ENCODE measurements at places on chromosomes 7 and 10. TPM values are rescaled to one million over a fixed set of nuclear protein-coding genes. Genes with fewer than 3 reads are reported as not detected.

NRAP gene
- not detected for total RNA-seq

MAD1L1 gene
- total RNA-seq: 132 TPM

GHRHR gene
- not detected for total RNA-seq

MCM10 gene
- total RNA-seq: 1.0 TPM

NRCAM gene
- 3.1 TPM for total RNA-seq

DYNC1I1 gene
- total RNA-seq: 0.16 TPM

KLF14 gene
- total RNA-seq: not detected

C10orf67 gene
- not detected for total RNA-seq

- no peak overlapping the region for H3K27ac ChIP-seq
- no peaks in the 10 kb centered on the region for H3K4me1 ChIP-seq
- DNase-seq: no peak
- no peak overlapping the region for H3K4me3 ChIP-seq
- H3K27me3 ChIP-seq: no peaks in the 10 kb centered on the region
Measured at GRCh38 chr10:24848195-24848594, 104.2 kb downstream of the PRTFDC1 start.

GRCh38 chr7:117012284-117012683, 59.0 kb downstream of the ST7 start:
- H3K4me3 ChIP-seq: no peak overlapping the region
- DNase-seq: no peak
- H3K4me1 ChIP-seq: peaks cover 48% of the 10 kb centered on the region

DNA sequence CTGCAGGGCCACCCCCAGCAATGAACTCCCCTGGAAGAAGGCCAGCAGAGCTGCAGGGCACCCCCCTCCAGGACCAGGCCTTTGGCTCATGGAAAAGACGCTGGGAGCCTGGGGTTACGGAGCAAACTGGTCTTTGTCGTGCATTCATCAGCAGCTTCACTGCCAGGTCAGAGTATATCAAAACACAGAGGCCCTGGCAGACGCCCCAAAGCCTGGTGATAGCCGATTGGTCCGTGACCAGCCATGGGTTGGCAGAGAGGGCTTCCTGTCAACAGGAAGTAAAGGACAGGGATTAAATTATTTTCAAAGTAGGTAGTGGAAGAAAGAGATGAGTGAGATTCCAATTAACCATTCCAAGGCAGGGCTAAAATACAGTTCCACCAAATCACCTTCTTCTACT, 9.0 kb downstream of the PRKAG2 start:
- H3K4me3 ChIP-seq: no peak overlapping the region
- peaks cover 18% of the 10 kb centered on the region for H3K4me1 ChIP-seq
- DNase-seq: no peak
- H3K36me3 ChIP-seq: peaks cover 3% of the 10 kb centered on the region

DNA sequence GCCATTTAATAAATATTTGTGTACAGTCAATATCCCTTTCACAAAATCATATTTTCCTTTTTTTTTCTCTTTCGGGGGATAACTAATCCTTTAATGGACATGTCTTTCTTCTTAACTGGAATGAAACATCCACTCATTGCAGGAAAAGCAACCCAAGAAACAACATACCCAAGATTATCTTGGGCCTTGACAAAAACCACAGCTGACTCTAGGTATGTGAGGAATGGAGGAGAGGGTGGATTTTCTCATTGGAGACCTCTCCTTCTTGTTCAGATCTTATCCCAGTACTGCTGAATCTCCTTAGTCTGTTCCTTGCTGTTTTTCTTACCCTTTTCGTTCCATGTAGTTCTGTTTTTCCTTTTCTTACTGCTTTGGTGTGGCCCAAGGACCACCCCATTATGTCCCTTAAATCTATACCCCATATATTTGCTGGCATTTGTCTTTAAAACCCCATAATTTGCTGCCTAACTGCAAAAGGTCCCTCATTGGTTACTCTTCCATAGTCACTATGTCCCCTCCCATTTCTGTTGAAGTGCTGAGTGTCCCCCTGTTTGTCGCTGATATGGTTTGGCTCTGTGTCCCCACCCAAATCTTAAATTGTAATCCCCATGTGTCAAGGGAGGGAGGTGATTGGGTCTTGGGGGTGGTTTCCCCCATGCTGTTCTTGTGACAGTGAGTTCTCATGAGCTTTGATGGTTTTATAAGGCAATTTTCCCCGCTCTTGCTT, 6.8 kb upstream of the CDK6 start:
- no peak overlapping the region for H3K4me3 ChIP-seq
- no peaks in the 10 kb centered on the region for H3K4me1 ChIP-seq
- no peak overlapping the region for H3K27ac ChIP-seq
- no peak for DNase-seq
- no peaks in the 10 kb centered on the region for H3K27me3 ChIP-seq
- no peaks in the 10 kb centered on the region for H3K36me3 ChIP-seq

DNA sequence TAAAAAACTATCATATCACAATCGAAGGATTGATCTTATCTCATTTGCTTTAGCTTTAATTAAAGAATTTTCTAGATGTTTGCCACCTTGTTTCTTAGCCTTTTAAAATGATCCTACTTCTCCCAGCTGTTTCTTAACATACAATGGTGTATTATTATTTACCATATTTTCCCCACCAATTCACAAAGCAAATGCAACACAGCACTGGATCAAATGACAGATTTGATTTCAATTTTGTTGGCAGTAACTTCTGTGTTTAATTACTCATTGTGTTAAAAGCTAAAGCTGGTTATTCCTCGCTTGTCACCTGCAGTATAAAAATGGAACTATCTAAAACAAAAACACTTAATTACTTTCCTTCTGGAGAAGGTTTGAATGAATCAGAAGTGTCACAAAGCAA, 19.6 kb downstream of the SVIL start:
- H3K4me3 ChIP-seq: no peak overlapping the region
- no peak for DNase-seq
- H3K36me3 ChIP-seq: no peaks in the 10 kb centered on the region
- H3K27ac ChIP-seq: no peak overlapping the region
- no peaks in the 10 kb centered on the region for H3K4me1 ChIP-seq
